ENCODE measurements at places on chromosomes 12 and 14.

DNA sequence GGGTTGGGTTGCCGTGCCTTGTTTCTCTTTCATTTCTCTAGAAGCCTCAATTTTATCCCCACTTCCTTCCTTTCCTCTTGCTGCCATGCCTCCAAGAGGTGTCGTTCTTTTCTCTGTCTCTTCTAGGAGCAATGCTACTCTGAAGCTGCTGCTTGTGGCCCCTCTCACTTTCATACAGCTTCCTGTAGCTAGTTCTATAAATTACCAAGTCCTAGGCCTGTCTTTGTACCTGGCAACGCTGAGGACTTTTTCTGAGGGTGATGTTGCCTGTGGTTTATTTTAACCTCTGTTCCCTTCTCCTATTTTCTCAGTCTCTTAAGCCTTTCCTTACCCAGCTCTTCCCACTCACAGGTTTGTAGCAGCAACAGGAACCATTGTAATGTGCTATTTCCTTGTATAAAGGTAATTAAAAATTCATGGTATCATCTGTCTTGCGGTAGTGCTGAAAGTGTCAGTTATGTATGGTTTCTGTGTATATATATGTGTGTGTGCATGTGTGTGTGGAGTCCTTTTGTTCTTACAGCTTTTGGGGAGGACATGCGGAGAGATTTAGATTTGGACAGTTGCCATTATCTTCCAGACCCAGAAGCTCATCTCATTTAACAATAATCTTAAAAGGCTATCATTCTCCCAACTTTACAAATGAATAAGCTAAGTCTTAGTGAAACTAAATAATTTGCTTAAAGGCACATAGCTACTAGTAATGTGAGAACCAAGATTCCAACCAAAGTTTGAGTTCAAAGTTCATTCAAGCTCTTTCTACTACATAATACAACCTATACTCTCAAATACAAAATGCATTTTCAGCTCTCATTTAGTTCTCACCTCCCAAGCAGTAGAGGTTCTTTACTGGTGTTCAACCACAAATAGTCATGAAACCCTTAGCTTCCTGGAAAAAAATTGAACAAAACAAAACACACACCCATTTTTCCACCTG is 43.8 kb downstream of the DDHD1 start:
- DNase-seq = peak; percentile 8

- no peak for DNase-seq
These were observed 170.8 kb downstream of the RPL10L start for GRCh38 chr14:46480817-46481216.

GRCh38 chr12:112907415-112908157 is 824 bp downstream of the OAS1 start:
- DNase-seq = no peak

GRCh38 chr12:75208856-75209811 is 505 bp downstream of the KCNC2 start:
- DNase-seq = no peak

GRCh38 chr12:24565300-24565699 is 383.6 kb downstream of the BCAT1 start:
- no peak for DNase-seq

- DNase-seq = no peak
These were observed 46.5 kb downstream of the ST8SIA1 start for GRCh38 chr12:22287776-22288621.

DNA sequence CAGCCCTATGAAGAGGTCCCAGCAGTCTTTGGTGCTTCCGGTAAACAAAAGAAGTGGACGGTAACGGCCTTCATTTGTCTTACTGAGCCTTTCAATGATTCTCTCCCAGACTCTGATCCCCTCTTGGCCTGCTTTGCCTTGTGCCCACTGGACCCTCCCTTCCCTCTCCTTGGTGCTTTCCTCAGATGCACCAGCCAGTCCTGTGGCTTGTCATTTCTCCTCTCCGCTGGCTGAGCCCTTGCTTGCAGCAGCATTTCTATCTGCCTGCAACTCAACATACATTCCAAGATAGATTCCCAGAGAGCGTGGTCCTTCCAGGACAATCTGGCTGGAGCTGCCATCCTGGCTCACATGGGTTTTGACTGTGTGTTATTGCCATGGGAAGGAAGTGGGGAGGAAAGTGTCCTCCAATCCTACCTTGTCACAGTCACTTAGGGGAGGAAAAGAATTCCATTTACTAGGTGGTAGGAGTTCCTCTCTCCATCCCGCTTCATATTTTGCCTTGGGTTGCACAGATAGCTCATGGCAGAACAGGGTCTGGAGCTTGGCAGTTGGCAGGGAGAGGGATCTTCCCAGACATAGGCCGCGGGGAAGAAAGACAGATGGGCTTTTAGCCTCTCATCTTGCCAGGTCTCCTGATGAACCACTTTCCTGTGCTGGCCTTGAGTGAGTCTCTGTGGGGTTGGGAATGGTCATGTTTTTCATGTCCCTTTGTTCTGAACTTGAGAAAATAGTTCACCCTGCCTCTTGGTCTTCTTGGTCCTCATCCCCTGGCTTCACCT is 92.8 kb upstream of the KCNA1 start:
- no peak for DNase-seq

GRCh38 chr14:37597914-37598746 is 2.7 kb downstream of the TTC6 start:
- no peak for DNase-seq

DNA sequence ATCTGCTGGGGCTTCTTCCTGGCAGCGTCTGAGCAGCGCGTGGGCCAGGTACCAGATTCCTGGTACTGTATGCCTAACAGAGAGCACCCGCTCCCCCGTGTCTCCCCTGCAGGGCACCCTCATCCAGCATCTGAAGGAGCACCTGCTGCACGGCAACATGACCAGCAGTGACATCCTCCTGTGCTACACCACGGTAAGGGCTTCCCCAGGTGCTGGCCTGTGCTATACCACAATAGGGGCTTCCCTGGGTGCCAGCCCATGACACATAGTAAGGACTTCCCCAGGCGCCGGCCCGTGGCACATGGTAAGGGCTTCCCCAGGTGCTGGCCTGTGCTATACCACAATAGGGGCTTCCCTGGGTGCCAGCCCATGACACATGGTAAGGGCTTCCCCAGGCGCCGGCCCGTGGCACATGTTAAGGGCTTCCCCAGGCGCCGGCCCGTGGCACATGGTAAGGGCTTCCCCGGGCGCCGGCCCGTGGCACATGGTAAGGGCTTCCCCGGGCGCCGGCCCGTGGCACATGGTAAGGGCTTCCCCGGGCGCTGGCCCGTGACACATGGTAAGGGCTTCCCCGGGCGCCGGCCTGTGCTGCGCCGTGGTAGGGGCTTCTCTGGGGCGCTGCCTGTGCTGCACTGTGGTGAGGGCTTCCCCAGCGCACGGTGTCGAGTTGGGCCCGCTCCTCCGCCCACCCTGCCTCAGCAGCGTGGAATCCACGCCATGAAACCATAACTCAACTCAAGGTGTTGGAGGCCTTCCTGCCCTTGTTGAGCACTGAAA is 49.3 kb downstream of the AACS start:
- DNase-seq = no peak

- DNase-seq = no peak
These were observed 25.3 kb downstream of the NUAK1 start for GRCh38 chr12:106113446-106113823.

GRCh38 chr12:124636138-124636978 is 68.9 kb upstream of the NCOR2 start:
- DNase-seq = peak; percentile 43

DNA sequence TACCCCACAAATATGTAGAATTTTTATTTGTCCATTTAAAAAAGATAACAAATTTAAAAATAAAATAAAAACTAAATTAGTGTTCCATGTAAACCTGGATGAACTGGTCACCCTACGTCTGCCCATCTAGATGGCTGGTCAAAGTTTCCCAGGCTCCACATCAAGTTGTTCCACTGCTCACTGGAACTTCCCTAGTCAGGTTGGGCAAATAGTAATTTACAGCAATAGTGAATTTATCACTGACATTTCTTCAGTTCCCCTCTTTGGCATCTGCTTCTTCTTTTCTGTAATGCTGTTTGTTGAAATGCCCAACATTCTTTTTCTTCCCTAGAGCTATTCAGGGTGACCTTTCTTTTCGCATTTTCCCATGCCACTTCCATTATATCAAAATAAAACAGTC is 272.7 kb upstream of the BTG1 start:
- no peak for DNase-seq

DNA sequence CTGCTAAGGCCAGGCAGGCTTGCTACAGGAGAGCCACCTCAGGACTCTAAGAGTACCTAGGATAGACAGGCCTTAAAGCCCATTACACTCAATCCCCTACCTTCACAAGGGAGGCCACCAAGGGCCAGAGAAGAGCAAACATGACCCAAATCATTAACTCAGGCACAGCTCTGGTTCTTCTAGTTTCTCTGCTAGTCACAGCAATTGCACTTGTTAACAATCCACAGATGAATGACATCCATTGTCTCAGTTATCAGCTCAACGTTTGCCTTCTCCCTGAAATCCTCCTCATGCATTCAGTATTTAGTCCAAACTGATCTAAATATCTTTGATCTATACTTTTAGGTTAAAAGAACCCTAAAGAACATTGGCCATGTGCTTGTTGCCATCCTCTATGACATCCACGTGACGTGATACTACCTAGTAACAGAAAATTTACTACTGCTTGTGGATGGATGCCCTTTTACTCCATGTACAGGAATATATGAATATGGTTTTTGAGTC is 164.5 kb downstream of the STXBP6 start:
- no peak for DNase-seq

- no peak for DNase-seq
These were observed 3.3 kb upstream of the DCAF5 start for GRCh38 chr14:69156224-69156623.

DNA sequence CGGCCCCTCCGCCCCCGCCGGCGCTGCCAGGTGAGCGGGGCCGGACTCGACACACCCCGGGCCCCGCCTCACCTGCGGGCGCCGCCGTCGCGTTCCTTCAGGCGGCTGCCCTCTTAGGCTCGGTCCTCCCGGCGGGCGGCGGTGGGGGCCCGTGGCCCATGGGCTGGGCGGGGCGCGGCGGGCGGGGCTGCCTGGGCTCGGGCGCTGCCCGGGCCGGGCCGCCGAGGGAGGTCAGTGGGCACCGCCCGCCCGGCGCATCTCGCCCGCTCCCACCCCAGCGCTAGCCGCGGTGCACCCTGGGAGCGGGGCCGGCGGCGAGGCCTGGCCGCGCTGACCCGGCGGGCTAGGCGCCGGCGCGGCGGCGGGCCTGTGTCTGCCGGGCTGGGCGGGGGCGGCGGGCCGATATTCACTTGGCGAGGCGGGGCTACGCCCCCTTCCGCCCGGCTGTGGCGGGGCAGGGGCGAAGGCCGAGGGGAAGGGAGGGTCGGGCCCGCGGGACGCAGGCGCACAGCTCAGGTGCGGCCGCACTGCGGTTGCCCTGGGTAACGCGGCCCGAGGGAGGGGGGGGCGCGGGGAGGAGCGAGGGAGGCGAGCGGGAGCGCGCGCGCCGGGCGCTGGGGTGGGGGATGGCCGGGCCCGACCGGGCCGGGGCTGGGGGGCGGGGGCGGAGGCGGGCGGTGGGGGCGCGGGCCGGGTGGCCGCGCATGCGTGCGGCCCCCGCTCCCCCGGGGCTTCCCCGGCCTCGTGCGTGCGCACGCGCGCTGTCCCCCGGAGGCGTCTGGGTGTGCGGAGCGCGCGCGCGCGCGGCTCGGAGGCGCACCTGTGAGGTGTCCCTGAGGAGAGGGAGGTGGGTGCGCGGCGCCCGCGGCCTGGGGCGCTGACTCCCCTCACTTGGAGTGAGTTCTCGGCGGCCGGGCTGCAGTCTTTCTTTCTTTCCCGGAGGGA is at the start of the genes CCDC92 and ZNF664:
TSS of gene CCDC92 (minus strand) at position 375 of the 945 bp plus-strand sequence. CDS start 28,526 bp downstream, outside the sequence.
TSS of gene ZNF664 (plus strand) at position 759 of the 945 bp plus-strand sequence. CDS start 38,930 bp downstream, outside the sequence.
- DNase-seq = peak; percentile 99
